Suppressor macrophage treated with lipopolysaccharide for 1 hour (primary cell): ENCODE measurements at places on chromosomes 2 and 18.

DNA sequence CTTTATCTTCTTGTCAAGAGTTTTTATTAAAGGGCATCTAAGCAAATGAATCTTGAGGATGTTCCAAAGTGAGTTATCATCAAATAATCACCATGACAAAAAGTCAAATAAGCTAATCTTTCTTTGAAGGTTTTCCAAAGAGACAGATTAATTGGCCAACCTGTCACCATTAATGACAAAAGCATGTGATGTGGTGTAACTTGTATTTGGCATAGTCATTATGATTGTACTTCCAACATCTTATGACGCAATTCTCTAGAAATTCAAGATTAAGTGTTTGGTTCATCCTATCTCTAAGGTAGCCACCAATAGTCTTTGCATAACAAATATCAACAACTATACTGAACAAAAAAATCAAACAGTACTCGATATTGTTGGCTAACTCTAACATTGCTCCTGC is 28.6 kb downstream of the RBMS1 start:
- DNase-seq: peak; percentile 36

GRCh38 chr2:20190170-20190569 is 34.8 kb downstream of the SDC1 start:
- DNase-seq: no peak

GRCh38 chr2:904246-905024 is 46.2 kb upstream of the SNTG2 start:
- no peak for DNase-seq

GRCh38 chr2:27583390-27583915 is 611 bp downstream of the ZNF512 start:
- peak; percentile 28 for DNase-seq

DNA sequence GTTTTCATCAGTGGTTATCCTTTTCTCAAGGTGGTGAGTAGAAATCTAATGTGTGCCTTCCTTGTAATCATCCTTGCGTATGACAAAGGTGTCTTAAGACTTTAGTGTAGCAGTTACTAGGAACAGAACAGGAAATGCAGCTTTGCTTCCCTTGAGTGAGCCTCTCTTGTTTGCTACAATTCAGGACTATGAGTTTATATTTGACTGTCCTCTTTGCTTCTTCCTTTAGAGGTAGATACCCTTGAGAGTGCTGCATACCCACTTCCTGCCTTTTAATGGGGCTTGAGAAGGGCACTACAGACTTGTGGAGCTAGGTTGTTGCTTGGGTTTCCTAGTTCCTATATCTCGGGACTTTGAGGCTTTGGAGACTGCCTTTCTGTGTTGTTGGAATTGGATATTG is 3.8 kb downstream of the KCNJ13 start:
- no peak for DNase-seq

- no peak for DNase-seq
These were observed 186.8 kb upstream of the FBXO11 start for GRCh38 chr2:48092846-48093803.

- DNase-seq: no peak
These were observed 5.0 kb downstream of the INO80D start for GRCh38 chr2:206080927-206081326.

- DNase-seq: peak; percentile 74
These were observed 1.3 kb upstream of the ZNF516 start for GRCh38 chr18:76496194-76496890.

- no peak for DNase-seq
These were observed 51.4 kb upstream of the RIOK3 start for GRCh38 chr18:23401400-23402347.

GRCh38 chr18:79326413-79327198 is 69.1 kb upstream of the NFATC1 start:
- DNase-seq: no peak

GRCh38 chr18:48121752-48122151 is 191.3 kb upstream of the SMAD2 start:
- DNase-seq: no peak

GRCh38 chr2:209977386-209978239 is 24.8 kb upstream of the RPE start:
- peak; percentile 79 for DNase-seq

DNA sequence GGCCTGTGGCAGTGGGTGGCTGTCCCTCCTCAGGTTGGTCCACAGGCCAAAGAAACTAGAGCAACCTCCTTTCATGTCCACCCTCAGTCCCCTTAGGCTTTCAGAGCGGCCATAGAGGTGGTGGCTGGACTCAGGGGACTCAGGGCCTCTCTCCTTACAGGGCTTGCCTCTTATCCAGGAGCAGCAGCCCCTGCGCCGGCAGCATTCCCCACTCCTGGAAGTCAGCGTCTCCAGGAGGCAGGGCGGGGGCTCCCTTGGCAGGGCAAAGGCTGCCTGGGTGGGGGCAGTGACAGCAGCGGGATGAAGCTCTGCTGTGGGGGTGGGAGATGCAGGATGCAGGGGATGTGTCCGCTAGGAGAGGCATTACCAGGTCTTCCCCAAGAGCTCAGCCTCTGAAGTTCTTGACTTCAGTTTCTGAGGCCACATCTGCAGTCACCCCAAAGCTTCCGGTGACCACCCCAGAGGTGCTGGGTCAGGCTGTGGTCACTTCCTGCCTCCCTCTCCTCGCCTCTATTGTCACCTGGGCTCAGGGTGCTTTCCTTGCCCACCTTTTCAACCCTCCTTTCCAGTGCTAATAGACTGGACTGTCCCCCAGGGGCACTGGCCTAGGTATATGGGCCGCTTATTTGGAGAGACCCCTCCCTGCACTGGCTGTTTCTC is 8.6 kb upstream of the GPR55 start:
- no peak for DNase-seq

GRCh38 chr2:200767111-200767885 is 44.4 kb upstream of the BZW1 start:
- no peak for DNase-seq

GRCh38 chr2:203659331-203660049 is 46.9 kb upstream of the CD28 start:
- peak; percentile 85 for DNase-seq

GRCh38 chr2:60306267-60306861 is 247.1 kb downstream of the BCL11A start:
- peak; percentile 37 for DNase-seq

DNA sequence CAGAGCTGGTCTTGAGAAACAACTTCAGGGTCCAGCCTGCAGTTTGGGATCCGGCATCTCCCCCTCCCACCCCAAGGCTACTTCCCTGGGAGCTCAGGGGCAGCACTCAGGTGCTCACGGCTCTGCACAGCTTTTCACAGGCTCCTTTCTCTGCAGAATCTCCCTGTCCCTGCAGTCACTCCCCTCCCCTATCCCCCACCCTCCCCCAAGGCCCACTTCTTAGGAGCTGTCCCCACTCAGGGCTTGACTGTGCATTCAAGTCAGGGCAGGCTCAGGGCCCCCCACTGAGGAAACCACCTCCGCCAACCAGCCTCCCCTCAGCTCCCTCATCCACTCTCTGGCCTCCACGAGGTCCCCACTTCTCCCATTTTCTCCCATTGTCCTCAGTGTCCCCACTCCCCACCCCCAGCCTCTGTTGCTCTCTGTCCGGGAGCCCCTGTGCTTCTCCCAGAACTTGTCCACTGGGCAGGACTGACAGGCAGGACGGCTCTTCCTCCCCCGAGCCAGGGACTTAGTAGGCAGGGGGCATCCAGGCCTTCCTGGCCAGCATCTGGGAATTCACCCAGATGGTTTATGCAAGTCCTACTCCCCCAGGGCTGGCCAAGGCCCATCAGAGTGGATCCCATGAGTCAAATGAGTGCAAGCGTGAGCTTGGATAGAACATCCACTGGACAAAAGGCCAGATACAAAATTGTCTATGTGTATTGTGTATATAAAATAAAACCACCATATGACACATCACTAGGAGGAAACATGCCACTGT is 7.6 kb downstream of the NMUR1 start:
- DNase-seq: no peak

- DNase-seq: no peak
These were observed 529.4 kb downstream of the CCDC85A start for GRCh38 chr2:56713161-56713676.

GRCh38 chr18:58532298-58532697 is 96.6 kb downstream of the ALPK2 start:
- DNase-seq: no peak

DNA sequence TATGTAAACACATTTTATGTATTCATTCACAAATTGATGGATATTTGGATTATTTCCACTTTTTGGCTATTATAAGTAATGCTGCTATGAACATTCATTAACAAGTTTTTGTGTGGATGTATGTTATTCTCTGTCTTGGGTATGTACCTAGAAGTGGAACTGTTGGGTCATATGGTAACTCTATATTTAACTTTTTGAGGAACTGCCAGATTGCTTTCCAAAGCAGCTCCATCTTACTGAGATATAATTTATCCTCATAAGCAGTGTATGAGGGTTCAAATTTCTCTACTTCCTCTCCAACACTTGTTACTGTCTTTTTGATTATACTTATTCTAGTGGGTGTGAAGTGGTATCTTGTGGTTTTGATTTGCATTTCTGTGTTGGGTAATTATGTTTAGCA is 7.1 kb upstream of the EML6 start:
- DNase-seq: peak; percentile 22

DNA sequence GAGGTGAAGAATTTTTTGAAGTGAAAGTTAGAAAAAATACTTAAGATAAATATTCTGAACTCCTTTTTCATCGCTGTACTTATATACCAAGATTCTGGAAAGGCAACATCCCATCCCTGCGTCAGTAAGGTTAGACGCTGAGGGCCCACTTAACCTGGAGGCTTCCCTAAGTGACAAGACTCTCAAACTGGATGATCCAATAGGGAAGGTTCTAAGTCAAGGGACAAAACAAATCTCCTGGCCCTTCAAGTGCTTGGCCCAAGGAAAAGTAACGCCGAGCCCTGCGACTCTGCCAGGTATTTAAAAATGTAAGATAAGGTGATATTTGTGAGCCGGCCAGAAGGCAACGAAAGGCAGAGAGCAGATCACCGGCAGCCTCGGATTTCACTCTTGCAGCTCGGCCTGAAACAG is 1.3 kb downstream of the STK39 start:
- DNase-seq: no peak

DNA sequence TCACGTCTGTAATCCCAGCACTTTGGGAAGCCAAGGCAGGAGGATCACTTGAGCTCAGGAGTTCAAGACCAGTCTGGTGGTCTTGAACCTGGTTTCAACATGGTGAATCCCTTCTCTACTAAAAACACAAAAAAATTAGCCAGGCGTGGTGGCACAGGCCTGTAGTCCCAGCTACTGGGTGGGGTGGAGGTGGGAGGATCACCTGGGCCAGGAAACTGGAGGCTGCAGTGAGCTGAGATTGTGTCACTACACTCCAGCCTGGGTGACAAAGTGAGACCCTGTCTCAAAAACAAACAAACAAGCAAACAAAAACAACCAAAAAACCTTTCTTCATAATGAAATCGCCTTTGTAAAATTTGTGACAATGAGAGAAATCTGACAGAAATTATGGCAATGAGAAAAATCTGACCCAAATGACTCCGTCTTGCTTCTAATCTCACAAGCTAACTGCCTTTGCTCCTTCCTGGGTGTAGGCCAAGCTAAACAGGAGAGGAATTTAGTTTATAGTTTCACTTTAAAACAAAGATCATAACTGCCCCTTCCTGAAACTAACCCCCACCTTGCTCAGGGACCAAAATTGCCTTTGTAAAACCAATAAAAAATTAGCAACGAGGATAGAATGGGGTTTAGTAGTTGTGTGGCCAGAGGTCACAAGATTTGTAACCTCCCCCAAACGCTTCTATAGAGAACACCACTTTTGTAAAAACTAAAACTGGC is 60.7 kb upstream of the KIF5C start:
- DNase-seq: no peak

DNA sequence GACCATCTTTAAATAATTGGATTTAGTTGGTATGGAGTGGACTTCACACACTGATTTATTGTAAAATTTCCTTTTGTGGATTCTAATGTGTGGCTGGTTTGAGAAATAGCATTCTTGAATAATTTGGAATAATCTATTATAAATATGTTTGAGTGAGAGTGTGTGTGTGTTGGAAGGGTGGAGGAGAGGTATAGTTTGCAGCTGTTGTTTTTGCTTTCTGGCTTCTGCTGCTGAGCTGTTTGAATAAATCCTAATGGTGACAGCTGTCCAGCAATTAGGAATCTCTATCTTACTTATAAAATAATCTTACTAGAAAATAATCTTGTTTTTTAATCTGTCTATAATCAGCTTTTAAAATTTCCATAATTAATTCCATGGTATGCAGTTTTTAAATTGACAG is 1283.0 kb upstream of the CDH2 start:
- DNase-seq: no peak

GRCh38 chr2:137437386-137437785 is 526.9 kb upstream of the HNMT start:
- DNase-seq: no peak

DNA sequence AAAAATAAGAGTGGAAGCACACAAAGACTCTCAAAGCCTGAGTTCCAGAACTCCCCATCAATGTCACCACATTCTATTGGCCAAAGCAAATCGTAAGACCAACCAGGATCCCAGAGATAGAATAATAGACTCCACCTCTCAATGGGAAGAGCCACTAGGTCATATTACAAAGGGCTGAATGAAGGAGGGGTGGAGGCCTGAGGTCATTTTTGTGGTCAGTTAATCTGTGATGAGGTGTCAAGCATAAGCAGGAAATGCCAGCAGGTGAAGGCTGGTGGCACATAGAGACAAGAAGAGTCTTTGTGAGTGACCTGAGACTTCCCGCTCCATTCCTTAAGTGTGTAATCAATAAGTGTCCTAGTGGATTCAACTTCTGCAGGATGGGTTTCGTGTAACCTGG is 144.3 kb downstream of the TFCP2L1 start:
- no peak for DNase-seq

DNA sequence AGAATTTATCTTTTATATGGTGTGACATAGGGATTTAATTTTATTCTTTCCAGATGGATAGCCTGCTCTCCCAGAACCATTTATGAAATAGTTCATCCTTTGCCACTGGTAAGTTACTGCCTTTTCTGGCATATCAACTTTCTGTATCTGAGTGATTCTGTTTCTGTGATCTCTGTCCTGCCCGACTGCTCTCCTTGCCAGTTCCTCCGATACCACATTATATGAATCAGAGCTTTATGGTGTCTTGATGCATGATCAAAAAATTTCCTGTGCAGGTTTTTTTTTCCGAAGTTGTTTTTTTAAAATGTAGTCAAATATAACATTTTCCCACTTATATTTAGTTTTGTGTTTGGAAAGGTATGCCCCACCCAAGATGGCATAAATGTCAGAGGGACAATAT is 242.5 kb downstream of the CYP26B1 start:
- DNase-seq: no peak

DNA sequence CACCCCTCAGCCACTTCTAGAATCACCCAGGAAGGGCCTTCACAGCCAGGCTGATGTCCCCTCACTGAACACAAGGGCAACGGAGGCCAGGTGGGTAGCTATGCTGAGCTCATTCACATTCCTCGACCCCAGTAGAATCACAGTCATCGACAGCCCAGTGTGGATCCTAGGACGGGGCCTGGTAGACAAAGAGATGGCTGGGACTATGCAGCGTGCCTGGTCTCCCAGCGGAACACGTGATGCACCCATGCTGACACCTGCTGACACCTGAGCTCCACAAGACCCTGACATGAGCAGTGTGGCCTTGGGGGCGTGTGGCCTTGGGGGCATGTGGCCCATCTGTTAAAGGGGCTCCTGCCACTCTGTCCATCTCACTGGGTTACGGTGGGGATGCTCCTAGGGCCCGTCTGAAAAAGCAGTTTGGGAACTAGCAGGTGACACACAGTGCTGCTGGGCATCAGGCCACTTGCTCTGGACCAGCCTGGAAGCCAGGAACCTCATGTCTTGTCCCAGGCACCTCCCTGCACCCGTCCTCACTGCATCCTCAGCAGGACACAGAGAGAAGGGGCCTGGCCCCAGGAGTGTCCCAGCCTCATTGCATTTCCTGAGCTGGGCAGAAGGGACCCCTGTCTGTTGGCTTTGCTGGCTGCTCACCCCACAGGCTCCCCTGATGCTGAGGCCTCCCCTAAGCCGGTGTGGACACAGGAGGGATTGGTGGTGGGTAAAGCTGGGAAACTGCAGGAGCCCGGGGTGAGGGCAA is 9.7 kb downstream of the ECEL1 start:
- no peak for DNase-seq
